ENCODE measurements at places on chromosomes 13 and 19.

- DNase-seq = no peak
These were observed 1.1 kb downstream of the CLN5 start for GRCh38 chr13:76993021-76993420.

- no peak for DNase-seq
These were observed 405.8 kb downstream of the SPRY2 start for GRCh38 chr13:79935121-79935520.

GRCh38 chr13:75279834-75280369 lies 202.1 kb downstream of the TBC1D4 start:
- no peak for DNase-seq

DNA sequence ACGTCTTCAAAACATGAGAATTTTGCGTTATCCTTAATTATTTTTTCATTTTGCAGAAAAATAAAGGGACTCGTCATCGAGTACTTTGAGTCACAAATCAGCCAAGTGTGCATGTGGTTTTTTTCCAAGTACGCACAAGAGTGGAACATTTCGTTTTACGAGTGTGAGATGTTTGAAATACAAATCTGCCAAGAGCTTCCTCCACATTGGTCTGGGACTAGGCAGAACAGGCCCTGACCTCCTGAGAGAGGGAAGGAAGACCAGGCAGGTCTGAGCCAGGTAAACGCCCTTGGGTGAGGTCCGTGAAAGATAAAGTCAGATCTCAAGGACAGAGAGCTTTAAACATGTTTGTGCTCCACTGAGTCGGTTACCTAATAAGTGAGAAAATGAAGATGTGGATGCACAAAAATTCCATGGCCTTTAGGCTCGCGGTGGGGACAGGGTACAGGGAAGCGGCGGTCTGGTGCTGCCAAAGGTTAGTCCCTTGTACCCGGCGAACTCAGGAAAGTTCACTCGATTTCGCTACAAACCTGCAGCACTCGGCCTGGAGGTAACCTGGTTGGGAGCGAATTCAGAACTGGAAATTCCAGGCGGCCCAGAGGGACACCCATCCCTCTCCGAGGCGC lies 473 bp upstream of the ITM2B start:
- DNase-seq = no peak

- no peak for DNase-seq
These were observed 313.1 kb upstream of the MAB21L1 start for GRCh38 chr13:35789335-35790165.

GRCh38 chr19:58056261-58056660 lies 2.8 kb upstream of the ZNF135 start:
- DNase-seq = no peak

DNA sequence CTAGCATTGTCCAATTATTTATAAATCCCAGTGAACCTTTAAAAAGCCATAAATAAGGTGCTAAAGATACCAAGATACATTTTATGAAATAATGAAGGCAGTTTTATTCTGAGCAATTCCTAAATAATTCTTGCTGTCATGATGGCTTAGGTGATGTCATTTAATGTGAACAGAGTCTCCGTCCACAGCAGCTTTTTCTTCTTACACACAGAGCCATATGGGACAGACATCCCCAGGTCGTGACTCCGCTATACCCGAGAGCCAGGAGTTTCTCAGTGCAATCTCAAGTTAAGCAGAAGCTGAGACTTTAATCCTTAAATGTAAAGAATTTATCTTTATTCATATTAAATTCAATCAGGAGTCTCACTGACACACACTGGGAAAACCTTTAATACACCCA lies 29.7 kb downstream of the EFNB2 start:
- no peak for DNase-seq

GRCh38 chr19:54162241-54162805 lies 2.8 kb upstream of the LENG1 start:
- DNase-seq = no peak

GRCh38 chr19:10134040-10134439 lies 14.3 kb upstream of the EIF3G start:
- no peak for DNase-seq
